ENCODE measurements at places on chromosomes 6 and 20.

DNA sequence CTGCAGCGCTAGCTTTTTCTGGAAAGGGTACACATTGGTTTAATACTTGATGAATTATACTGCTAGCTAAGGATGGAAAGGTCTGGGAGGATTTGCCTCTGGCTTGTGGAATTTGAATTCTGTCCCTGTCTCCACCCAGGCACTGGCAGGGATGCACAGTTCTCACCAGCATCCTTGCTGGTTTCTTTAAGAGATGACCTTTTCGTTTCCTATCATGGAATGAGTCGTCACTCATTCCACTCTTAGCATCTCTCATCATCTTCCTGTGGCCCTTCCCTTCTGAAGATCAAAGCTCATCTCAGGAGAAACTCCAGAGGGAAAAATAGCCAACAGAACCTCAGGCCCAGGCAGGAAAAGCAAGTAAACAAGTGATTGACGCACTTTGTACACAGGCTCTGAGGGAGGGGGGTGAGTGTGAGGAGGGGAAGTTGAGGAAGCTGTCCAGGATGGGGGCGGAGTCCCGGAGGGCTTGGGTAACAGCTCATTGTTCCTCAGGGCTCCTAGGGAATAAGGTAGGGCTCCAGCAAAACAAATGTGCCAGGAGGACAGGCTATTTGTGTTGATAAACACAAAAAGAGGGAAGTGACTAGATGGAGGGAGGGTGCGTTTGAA, 25.7 kb upstream of the SAYSD1 start:
- no peak for DNase-seq

- DNase-seq: no peak
Measured at GRCh38 chr6:110619275-110619908, 143.0 kb upstream of the SLC22A16 start.

DNA sequence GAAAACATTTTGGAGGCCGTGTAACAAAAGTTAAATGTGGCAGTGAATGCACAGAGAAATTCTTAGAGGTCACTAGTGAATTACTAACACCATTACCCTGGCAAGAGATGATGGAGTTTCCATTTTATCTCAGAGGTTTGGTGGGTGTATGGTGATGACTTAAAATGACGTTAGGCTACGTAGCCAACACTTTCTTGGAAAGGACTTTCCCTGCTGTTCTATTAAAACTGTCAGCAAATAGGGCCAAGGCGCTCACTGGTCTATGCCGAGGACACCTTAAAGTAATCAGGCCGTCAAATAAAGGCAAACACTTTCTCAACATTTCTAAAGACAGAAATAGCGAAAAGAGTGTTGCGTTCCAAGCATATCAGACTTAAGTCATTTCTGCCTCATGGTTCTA, 160.8 kb downstream of the GMPR start:
- no peak for DNase-seq

- no peak for DNase-seq
Measured at GRCh38 chr6:144647971-144648651, 363.0 kb downstream of the UTRN start.

DNA sequence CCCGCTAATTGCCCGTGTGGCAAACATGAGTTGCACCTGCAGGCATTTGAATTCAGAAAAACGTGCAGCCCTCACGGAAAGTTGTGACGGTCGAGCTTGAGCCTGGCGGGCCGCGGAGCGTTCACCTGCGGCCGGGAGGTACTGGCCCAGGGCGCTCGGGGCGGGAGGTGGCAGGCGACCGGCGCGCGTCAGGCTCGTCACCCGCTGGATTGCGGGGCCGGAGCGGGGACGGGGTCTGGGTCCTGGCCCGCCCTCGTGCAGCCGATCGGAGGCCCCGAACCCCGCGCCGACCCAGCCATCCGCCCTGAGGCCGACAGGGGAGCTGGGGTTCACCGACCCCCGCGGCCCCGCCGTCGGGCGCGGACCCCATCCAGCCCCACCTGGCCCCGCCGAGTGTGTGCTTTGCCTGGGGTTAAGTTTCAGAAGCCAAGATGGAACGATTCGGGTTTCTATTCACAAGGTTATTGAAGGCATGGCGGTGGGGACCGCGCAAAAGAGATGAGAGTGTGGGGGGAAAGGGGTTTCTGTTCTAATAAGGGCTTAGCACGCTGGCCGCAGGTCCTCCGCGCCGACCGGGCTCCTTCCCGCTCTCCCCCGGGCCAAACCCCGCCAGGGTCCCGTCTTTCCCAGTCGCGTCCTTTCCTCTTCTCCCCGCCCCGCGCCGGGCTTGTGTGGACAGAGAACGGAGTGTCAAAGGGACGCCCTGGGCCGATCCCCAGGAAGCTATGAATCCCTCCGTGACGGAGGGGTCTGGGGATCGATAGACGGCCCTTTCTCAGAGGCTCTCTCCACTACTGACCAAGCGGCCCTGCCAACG, 1.6 kb upstream of the HEY2 start:
- DNase-seq: peak; percentile 5

GRCh38 chr6:21181866-21182265, 411.7 kb upstream of the SOX4 start:
- DNase-seq: no peak

GRCh38 chr20:25289886-25290597, 42.2 kb downstream of the PYGB start:
- DNase-seq: no peak

GRCh38 chr6:128029826-128030225, 129.0 kb upstream of the THEMIS start:
- DNase-seq: no peak

- no peak for DNase-seq
Measured at GRCh38 chr6:2363211-2363610, 117.8 kb upstream of the GMDS start.

DNA sequence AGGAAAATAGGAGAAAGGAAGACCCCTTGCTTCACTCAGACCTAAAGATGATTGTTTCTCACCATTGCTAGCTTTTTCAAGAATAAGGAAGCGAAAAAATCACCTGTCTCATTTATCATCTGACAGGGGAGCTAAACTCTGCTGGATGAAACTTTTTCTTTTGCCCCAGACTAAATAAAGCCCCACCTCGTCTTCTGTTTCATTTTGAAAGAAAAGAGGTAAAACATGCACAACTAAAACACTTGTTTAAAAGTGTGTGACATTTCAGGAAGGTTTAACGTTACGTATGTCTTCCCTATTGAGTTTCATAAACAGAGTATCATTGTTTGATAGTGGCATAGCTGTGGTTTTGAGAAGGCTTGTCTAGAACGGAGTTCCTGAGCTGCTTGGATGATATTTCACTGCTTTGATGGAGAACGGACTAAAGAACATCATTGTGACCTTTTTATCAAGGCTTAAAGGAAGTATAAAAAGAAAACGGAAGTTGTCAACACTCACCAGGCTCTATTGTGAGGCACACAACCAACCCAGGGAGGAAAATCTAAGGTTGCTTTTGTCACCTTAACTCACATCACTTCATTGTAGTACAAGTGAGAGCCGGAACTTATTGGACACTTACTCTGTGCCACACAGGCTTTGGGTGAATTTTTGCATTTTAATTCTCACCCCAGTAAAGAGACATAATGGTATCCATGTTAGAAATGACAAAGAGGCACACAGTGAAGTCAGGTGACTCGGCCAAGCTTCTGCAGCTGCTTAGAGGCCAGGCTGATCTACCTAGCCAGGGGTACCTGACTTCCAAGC, 29.5 kb downstream of the TSHZ2 start:
- no peak for DNase-seq

DNA sequence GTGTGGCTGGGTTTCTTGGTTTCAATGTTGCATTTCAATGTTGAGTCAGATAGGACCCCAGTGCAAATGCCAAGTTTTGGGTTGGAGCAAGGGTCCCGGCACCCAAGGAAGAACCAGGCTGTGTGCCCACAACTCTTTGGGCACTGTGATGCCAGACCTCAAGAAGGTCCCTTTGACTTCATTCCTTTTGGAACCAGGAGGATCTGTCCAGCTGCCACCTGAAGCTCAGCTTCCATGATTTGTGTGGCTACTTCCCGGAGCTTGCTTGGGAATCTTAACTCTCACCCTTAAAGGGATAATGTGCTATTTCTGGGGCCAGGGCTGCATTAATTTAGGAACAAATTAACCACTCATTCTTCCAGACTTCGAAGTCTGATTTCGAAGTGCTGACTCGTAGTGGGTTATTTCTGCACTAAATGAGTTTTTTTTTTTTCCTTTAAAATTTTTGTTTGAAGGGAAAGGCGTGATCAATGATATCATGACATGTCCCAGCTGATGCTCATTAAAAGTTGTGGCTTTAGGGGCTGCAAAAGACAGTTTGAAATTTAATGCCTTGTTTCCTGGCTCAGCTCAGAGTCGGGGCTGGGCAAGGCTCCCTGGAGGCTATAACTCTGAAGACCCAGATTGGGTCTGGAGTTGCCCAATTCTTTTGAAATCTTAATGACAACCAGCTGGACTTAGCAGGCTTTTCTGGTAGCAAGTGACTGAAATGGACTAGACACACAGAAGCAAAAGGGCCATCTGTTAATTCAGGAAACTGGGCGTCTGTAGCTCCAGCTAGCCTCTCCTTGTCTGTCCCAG, 24.0 kb upstream of the PHACTR3 start:
- no peak for DNase-seq

- DNase-seq: no peak
Measured at GRCh38 chr20:64077876-64078551, 1.3 kb downstream of the RGS19 start.

- peak; percentile 29 for DNase-seq
Measured at GRCh38 chr20:2652724-2653555, 508 bp downstream of the NOP56 start.

DNA sequence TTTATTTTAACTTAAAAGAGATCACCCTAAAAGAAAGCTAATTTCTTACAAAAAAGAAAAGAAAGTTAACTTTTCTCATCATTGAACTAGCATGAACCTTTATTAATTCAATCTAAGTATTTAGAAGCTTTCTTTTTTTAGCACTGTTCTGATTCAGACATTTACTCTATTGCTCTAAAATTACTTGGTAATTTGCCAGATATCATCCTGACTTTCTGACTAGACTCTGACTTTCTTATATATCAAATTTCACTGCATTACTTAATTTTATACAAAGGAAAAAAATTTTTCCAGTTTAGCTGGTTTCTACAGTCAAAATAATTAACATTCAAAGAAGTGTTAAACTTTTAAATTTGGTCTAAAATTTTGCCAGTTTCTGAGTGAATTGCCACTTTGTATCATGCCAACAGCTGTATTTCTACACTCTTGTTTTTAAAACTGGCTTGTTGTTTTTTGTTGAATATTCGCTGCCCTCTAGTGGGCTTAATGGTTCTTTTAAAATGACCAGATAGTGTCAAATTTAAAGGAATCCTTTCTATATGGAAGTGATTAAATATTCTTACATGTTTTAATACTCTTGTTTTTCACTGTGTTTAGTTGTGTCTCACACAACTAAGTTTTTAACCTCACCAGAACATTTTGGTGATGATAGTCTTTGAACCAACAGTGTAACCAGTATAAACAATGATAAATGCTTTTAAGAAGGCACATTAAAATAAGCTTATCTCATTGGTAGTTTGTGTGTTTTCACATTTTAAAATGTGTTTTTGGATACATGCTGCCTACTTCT, 102.0 kb downstream of the POPDC3 start:
- DNase-seq: no peak

DNA sequence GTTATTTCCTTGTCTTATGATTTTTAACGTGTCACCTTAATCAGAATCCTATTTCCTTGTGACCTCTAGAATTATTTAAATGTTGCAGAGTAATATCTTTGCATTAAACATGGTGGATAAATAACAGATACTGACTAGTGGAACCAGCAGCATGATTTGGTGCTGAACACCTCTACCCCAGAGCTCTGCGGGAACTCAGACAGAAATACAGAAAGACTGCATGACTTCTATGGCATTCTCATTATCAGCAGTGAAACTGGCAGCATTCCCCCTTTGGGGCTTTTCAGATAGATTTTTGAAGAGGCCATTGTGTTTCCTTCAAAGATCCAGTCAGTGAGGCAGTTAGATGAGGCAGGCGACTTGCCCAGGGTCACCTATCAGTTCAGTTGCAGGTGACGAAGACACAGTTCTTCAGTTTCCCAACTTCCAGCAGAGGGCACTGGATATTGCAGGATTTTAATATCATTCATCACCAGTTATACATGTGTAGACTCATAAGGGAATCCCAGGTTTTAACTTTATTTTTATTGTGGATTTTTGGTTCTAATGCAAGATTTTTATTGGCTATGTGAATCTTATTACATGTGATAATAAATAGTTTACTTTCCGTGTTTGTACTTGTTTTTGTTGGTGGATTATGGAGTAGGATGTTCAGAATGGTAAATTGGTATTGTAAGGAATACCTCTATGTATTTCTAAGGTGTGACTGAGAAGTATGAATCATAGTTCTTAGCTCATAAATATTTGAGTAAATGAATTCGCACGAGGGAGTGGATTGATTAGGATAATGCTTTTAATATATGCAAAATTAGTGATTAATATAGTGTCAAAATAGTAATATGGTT, 81.3 kb downstream of the AFDN start:
- DNase-seq: no peak

- no peak for DNase-seq
Measured at GRCh38 chr6:106538145-106538544, 91.2 kb downstream of the RTN4IP1 start.

DNA sequence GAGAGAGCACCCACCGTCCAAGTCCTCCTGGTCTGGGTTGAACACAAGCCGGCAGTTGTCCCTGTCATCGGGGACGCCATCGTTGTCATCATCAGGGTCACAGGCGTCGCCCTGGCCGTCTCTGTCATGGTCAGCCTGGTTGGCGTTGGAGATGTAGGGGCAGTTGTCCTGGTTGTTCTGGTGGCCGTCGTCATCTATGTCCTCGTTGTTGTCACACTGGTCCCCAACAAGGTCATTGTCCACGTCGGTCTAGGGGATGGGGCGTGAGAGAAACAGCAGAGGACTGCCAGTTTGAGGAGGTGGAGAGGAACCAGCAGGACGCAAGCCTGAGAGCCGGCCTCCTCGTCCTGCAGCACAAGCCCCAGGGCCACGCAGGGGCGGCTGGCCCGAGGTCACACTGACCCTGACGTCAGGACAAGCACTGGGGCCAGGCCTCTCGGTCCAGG, 28.5 kb downstream of the THBS2 start:
- no peak for DNase-seq

DNA sequence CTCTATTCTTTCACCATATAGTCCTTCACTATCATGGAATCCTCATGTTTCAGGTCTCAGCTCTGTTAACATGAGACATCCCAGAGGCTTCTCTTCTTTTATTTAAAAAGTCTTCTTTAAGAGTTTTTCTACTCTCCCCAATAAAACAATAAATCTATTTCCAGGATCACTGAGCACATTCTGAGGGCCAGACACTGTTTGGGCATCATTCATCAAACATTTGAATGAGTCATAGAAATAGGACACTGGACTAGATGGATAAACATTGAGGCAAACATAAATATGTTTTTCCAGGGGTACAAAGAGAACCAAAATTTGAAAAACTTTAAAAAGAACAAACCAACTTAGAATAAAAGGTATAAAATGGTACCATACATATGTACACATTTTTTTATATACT, 554.4 kb downstream of the KIF16B start:
- no peak for DNase-seq

Measured in stimulated activated CD4-positive, alpha-beta T cell treated with anti-CD3 and anti-CD28 coated beads, TNF-alpha, amount 100 ng/mL, for 4 hours (primary cell).